ENCODE measurements at places on chromosomes 5 and 9.
A peak's percentile ranks its signal among the peaks of the same experiment; 100 is the strongest.

- no peak for DNase-seq
Measured at GRCh38 chr5:43873791-43874190, 270.8 kb downstream of the NNT start.

- no peak for DNase-seq
Measured at GRCh38 chr5:43161244-43161643, 30.8 kb upstream of the NIM1K start.

DNA sequence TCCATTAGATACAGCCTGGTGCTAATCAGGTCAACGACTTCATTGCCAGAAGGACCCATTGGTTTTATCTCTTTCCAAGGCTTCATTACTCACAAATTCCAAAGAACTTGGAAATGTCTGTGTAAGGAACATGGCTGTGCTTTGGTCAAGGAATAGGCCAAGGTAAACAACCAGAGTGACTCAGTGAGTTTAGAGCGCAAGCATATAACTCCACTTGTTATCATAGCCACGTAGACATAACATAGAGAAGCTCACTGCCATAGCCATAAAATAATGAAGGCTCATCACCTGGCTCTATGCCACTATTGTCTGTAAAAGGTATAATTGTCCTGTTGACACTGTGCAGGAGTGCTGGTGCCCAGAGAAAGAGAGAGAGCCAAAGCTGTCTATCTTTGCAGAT lies 139.3 kb upstream of the PLCXD3 start:
- no peak for DNase-seq

DNA sequence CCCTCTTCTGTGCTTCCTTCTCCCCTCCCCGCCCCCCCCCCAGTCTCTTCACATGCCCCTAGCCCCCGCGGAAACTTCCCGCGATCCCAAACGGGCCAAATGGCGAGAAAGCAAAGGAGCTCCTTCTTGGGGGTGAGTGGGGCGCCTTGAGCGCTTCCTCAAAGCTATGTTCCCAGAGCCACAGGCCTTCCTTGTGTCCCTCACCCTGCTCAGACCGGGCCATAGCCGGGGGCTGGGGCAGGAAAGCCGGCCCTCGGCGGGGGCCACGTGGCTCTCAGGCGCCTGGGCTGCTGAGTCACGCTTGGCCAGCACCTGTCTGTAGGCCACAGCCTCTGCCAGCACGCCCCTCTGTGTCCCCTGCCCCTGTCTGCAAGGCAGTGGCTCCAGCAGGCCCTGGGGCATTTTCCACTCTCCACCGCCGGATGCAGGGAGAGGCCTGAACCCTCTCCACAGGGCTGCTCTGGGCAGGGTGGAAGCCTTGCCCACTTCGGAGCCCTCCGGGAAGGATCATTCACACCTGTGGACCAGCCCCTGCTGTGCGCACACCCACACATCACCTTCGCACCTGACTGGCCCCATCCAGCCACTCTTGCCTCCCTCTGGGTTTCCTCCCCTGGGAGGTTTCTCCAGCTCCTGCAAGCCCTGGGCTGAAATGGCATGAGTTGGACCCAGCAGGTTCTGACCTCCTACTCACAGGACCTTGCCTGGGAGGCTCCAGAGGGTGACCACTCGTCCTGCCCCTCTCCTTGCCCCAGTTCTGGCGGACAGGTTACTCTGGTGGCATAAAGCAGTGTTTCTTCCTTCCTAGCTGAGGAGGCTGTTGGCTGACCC lies 1.2 kb upstream of the SQSTM1 start:
- DNase-seq: peak; percentile 70

DNA sequence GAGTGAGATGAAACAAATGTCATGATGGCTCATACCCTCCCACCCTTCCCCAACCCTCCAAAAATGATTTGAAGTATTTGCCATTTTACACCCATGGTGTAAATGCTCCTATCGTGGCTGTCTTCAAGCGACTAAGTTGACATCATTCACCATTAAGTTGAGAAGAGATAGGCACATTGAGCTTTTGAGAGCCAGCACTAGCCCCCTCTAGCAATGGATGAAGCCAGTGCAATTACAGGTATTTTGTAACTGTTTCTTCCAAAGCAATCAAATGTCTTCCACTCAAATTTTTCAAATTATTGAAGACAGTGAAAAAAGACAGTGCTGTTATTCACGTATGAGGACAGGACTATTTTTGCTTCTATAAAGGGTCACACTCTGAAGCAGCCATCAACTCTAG lies 371.5 kb upstream of the KLF4 start:
- no peak for DNase-seq

DNA sequence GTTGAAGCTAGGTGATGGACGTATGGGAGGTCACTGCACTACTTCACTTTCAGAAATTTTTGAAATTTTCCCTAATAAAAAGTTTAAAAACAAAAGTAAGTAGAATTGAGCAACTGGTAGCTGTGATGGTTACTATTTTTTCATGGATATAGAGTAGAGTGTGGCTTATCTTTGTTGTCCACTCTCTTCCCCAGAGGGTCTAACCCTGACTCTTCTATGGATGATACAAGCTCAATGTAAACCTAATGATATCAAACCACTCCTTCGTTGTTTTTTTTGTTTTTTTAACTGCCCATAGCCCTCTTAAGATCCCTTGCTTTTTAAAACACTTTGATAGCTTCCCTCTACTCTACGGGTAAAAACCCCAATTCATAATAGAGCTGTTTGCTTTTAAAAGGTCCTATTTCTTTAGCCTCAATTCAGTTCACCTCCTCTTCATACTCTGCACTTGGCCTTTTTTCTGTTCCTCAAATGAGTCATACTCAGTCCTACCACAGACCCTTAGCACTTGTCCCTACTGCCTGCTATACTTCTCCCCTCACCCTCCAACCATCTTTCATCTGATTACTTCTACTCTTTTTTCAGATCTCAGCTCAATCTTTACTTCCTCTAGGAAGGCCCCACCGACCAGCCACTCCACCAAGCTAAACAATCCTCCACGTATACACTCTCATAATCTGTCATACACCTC lies 2.6 kb downstream of the HDAC3 start:
- peak; percentile 75 for DNase-seq

DNA sequence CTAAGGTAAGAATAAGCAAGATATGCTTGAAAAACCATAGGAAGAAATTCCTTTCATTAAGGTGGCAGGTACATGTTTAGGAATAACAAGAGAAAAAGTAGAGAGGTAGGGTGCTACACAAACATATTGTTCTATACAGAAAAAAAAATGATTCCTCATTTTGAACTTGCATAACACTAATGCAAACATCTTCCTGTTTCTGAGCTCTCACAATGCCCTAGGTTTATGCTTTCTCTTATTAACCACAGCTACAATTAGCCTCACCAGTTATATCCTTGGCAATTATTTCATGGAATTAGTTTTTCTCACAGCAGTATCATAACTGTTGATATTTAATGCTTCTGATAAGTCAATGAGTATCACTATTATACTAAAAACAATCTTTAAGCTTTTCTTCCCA lies 20.7 kb downstream of the CEMIP2 start:
- no peak for DNase-seq

DNA sequence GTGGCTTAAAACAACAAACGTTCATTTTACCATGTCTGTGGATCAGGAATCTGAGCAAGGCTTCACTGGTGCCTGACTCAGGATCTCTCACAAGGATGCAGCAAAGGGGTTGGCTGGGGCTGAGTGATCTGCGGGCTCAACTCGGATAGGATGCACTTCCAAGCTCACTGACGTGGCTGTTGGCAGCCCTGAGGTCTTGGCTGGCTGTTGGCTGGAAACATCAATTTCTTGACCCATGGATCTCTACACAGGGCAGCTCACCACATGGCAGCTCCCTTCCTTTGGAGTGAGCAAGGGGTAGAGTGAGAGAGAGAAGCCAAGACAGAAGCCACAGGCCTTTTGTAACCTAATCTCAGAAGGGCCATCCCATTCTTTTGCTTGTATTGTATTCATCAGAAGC lies 202.1 kb downstream of the NXNL2 start:
- no peak for DNase-seq

DNA sequence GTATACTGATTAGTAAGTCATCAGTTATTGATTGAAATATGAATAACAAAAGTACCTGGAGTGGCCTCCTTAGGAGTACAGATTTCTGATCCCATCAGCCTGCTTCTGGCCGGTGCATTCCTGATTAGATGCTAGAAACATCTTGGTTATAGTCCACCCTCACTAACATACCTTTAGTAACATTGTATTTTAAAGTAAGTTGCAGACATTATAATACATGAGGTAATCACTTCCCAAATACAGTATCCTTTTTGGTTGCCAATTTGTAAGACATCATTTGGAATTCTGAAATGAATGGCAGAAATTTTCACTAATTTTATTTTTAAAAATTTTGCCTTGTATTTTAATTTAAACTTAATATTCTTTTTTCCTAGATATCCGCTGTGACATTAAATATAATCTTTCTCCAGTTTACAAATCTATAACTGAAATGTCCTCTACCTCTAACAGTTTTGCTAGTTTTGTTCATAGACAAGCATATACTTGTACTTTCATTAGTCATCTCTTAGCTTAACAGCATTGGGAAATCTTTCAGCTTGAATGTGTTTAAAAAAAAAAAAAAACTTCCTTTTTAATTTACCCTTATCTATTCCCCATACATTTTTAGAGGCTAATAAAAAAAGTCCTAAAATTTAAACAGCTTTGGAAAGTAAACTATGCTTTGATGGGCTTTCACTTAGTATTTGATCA lies 178.9 kb downstream of the XRCC4 start:
- no peak for DNase-seq

DNA sequence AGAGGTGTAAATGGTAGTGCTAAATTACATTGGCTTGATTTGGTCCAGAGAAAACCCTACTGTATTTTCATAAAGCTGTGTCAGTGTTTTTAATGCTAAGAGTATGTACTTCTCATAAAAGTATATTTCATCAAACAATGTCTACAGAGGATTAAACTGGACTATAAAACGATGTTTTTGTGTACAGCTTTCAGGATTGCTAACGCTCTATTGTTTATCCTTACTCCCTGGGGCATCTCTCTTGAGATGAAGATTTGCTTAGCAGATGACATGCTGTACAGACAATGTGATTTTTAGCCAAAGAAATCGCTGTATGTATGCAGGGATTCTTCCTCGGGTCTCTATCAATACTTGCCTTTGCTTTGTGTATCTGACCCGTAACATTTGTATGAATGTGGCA lies 216.0 kb downstream of the FBXL7 start:
- DNase-seq: no peak

GRCh38 chr9:119801311-119801710 lies 432.1 kb upstream of the BRINP1 start:
- no peak for DNase-seq

- no peak for DNase-seq
Measured at GRCh38 chr5:54862036-54862435, 123.4 kb downstream of the ESM1 start.

- no peak for DNase-seq
Measured at GRCh38 chr9:33748633-33749304, 46.6 kb upstream of the PRSS3 start.

DNA sequence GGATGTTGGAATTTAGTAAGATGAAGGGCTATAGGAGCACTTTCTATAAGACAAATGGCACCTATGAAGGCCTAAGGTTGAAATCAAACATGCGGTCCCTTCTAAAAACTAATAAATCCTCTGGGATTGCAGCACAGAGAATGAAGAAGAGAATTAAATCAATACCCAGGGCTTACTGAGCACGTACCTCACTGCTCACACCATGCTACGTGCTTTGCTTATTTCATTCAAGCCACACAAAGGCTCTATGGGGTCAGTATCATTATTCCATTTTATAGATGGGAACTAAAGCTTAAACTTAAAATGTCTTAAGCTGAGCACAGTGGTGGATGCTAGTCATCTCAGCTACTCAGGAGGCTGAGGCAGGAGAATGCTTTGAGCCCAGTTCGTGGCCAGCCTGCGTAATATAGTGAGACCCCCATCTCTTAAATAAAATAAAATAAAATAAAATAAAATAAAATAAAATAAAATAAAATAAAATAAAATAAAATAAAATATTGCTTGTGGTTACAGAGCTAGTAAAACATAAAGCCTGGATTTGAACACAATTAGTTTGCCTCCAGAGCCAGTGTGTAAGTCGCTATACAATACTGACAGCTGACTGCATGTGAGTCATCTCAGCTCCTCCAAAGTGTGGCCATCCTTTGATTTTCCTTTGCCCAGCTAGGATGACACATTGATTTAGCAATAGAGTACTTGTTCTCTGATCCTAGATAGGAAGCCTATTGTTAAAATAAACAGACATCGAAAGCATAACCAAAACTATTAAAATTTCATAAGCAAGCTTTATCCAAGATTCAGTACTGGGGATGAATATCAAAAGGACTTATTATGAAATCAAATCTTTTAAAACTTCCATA lies 20.9 kb upstream of the DPYSL3 start:
- no peak for DNase-seq

GRCh38 chr9:105118636-105119035 lies 125.8 kb upstream of the SLC44A1 start:
- DNase-seq: no peak

GRCh38 chr5:54883374-54884194 lies 101.8 kb downstream of the ESM1 start:
- DNase-seq: no peak

GRCh38 chr9:38032266-38033110 lies 36.5 kb downstream of the SHB start:
- DNase-seq: no peak

DNA sequence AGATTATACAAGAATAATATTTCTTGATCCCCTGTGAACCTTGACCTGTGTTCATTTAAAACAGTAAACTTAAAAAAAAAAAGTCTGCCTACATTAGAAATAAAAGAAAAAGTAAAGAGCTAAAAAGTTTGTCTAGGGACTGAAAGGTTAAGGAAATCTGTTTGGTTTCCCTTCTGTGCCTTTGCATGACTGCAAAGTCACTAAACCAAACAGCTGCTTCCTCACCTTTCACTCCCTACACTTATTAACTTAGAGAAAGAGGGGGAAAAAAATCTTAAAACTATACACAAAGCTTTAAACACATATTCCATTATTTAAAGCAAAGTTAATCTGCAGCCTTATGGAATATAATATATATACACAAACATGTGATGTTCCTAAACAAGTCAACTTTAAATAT lies 65.1 kb downstream of the ZFR start:
- no peak for DNase-seq

DNA sequence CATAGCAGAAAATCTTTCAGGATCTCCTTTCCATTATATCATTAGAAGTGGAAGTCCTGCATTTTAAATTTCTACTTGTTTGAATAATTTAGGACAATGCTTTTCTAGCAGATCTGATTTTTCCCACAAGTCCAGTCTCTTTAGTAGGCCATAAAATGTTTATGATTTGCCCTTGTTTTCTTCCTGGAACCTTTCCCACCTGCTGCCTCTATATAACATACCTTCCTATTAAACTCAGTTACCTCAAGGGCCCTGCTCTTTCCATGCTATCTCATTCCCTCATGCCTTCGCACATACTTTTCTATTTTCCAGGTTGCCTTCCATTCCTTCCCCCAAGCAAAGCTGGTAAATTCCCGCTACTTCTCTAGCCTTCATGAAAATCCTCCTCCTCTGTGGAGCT lies 187.0 kb upstream of the EFNA5 start:
- DNase-seq: no peak

DNA sequence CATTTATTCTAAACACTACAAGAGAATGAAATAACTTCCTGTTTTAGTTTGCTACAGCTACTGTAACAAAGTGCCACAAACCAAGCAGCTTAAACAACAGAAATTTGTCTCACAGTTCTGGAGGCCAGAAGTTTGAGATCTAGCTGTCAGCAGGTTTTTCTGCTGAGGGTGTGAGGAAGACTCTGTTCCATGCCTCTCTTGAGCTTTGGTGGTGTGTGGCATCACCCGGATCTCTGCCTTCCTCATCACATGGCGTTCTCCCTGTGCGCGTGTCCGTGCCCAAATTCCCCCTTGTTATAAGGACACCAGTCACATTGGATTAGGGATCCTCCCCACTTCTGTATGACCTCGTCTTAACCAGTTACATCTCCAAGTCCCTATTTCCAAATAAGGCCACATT lies 97.7 kb downstream of the CFAP95 start:
- DNase-seq: no peak

Measured in GM12865 (cell line).